ENCODE measurements at places on chromosomes 4 and X. TPM values are rescaled to one million over a fixed set of nuclear protein-coding genes. Genes with fewer than 3 reads are reported as not detected.

- no peak for DNase-seq
These were observed 1.1 kb downstream of the NKX3-2 start for GRCh38 chr4:13543032-13543838.

DNA sequence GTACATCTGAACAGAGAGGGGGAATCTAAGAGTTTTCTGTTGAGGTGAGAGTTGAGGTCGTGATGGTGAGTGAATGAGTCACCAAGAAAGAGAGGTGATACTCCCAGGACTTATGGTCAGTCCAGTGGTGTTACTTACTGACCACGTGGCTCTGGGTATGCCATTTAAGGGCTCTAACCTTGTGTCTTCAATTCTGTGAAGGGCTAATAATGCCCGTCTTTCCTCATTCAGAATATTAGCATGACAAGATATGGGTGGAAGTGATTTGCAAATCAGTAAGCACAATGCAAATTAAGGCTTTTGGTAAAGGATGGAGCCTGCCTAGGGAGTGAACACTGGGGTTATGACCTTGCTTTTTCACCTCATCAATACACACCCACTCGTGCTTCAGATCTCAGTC lies 75.2 kb downstream of the COQ2 start:
- DNase-seq = no peak

GRCh38 chr4:169925678-169926077 lies 100.5 kb downstream of the MFAP3L start:
- DNase-seq = no peak

GRCh38 chrX:84363051-84363450 lies 139.2 kb downstream of the HDX start:
- no peak for DNase-seq

GRCh38 chr4:139639654-139640053 lies 26.0 kb upstream of the MGST2 start:
- DNase-seq = no peak

GRCh38 chr4:8272472-8273428 lies 3.2 kb downstream of the HTRA3 start:
- DNase-seq = no peak

DNA sequence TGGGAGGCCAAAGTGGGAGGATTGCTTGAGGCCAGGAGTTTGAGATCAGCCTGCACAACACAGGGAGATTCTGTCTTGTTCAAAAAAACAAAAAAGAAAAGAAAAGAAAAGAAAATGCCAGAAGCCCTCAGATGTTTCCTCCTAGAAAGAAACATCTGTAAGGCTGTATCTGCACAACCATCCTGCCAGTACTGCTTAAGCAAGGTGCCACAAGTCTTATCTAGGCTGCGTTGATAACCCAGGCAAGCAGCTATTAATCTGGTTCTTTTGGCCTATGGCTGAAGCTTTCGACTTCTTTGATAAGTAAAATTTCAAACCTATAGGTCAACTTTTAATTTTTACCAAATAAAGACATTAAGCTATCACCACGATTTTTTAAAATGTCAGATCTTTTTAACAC lies 3.1 kb downstream of the COX18 start:
- no peak for DNase-seq

CFAP47 gene
- total RNA-seq = not detected

TMPRSS11B gene
- not detected for total RNA-seq

AGTR2 gene
- not detected for total RNA-seq

KDM6A gene
- total RNA-seq = 27.8 TPM

MAGED4B gene
- total RNA-seq = not detected

GATA1 gene
- total RNA-seq = 0.45 TPM
